ENCODE measurements at places on chromosomes 6 and 20.

DNA sequence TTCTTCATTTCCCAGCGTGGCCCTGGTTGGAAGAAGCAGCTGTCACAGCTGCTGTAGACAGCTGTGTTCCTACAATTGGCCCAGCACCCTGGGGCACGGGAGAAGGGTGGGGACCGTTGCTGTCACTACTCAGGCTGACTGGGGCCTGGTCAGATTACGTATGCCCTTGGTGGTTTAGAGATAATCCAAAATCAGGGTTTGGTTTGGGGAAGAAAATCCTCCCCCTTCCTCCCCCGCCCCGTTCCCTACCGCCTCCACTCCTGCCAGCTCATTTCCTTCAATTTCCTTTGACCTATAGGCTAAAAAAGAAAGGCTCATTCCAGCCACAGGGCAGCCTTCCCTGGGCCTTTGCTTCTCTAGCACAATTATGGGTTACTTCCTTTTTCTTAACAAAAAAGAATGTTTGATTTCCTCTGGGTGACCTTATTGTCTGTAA lies 292.7 kb downstream of the ESR1 start:
- no peak for DNase-seq

DNA sequence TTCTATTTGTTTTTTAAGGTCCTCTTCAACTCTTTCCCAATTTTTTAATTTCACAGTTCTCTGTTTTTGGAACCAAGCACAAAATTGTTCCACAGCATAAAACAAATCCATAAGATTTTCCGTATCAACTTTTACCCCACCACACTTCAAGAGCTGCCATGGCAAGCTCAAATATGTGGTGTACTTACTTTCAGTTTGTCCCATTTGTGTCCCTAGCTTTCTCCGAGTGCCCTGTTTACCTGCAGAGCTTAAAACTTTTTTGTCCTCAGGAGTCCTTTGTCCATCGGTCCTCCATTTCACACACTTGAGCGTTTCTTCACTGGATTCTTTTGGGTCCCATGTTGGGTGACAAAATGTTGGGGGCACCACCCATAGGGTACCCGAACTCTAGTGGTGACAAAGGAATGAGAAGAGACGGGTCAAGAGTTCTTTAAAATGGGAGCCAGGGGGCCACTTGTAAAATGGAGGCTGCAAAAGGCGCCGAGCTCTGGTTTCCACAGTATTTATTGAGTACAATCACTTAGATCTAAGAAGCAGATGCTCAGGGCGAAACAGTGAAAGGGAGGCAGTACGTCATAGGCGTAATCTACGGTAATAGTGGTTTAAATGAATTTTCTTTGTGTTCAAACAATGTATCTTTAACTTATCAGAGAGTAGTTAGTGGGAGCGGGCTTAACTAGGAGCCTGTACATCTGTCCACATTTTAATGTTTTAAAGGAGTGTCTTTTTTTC lies 39.8 kb upstream of the SERINC1 start:
- no peak for DNase-seq

DNA sequence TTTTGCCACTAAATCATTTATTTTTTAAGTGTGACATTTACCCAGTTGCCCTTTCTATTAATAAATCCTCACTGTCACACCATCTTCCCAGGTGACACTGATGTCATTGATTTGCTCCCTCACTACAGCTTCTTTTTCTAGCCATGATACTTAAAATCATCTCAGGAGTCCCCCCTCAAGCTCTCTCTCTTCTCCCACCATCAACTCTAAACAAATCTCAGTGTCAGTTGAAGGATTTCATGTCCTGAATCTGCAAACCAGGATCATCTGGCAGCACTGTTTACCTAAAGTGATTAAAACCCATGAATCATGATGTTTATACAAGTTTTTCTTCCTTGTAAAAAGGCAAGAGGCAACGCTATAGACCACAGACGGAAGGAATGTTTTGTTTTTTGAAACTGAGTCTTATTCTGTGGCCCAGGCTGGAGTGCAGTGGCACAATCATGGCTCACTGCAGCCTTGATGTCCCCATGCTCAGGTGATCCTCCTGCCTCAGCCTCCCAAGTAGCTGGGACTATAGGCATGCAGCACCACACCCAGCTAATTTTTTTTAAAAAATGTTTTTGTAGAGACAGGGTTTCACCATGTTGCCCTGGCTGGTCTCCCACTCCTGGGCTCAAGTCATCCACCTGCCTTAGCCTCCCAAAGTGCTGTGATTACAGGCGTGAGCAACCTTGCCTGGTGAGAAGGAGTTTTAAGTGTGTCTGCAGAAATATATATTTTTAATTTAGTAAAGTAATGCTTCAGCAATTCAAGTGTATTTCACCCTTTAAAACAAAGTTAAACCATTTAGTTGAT lies 30.1 kb upstream of the SH3BGRL2 start:
- no peak for DNase-seq

DNA sequence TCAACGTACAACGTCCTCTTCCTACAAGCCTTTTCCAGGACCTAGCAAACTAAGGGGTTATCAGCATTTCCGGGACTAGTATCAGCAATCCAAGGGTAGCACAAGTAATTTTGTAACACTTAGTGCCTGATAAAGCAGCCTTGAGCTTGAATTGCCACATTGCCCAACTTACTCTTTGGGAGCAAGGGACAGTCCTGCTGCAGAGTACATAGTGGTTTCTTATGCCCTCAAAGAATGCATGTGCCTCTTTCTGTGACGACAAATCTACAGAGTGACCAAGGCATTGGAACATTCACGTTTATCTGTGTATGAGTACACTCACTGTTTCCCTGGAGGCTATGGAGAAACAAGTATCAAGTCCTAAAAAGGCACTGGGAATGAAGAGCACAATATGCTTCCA lies 3.2 kb upstream of the ID4 start:
- no peak for DNase-seq

GRCh38 chr6:34938268-34938667 lies 49.2 kb downstream of the ANKS1A start:
- no peak for DNase-seq

DNA sequence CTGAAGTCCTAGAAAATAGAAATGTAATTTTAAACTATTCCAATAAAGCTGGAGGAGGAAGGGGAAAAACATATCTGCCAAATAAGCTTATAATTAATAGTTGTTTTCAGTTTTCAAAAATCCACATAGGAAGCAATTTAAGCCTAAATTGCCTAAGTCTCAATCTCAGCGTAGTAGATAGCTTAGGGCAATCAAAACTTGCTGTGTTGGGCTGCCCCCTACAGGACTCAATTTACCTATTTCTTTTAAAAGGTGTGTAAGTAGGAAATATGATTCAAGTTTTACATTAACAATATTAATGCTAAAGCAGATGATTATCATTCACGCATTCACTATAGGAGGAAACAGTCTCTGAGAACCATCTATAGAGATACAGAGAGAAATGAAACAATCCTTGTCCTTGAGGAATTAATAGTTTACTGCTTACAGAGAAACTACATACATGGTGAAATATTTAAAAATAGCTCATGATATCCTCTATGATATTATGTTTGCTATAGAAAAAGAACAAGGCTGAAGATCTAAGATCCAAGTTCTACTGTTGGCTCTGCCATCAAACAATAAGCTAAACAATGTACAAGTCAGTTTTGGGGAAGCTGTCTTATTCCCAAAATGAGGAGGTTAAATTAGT lies 102.1 kb downstream of the ATG5 start:
- peak; percentile 70 for DNase-seq

DNA sequence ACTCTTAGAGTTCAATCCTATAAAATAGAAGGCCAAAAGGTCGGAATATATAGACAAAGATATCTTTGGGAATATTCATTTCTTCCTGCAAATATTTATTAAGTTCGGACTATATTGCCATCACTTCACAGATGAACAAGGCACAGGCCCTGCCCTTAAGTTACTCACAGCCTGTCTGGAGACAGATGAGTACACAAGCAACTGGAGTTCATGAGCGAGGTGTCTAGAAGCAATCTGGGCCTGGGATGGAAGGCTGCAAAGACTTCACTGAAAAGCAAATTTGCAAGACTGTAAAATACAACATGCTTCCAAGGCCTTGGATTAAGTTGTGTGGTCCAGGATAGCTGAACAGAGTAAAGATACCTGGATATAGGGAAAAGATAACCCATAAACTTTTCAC lies 56.7 kb upstream of the CEP85L start:
- no peak for DNase-seq

- no peak for DNase-seq
These were observed 138.6 kb downstream of the DLL1 start for GRCh38 chr6:170152124-170152926.

- peak; percentile 60 for DNase-seq
These were observed 111.7 kb downstream of the TRERF1 start for GRCh38 chr6:42339991-42340401.

DNA sequence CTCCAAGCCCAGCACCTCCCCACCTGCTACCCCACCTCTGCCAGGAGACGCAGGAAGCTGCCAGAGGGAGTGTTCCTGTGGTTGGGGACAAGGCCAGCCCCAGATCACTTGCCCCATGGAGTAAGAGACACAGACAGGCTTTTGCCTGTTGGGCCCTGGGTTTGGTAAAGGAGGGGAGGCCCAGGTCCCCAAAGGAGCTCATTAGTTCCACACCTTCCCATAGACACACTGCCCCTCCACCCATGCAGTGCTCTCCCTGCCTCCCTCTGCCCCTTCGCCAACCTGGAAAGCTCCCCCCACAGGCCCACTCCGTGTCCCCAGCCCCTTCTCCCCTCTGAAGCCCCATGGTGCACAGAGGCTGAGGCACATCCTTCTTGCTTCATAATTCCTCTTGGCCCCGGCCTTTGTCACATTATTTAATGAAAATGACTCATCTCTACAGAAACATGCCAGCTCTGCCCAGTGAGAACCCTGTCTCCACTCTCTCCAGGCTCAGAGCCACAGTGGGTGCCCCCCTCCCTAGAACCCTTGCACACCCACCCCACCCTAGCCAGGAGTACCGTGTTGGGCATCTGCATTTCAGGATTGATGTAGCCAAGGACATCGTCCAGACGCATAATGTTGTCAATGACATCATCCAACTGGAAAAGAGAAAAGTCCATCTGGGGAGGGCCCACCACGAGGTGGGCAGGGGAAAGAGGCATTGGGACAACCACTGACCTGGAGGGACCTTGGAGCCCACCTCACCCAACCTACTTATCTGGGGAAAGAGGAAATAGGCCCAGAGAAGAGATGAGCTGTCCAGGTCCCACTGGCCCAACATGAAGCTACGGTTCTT lies 46.0 kb downstream of the TFEB start:
- DNase-seq: no peak

DNA sequence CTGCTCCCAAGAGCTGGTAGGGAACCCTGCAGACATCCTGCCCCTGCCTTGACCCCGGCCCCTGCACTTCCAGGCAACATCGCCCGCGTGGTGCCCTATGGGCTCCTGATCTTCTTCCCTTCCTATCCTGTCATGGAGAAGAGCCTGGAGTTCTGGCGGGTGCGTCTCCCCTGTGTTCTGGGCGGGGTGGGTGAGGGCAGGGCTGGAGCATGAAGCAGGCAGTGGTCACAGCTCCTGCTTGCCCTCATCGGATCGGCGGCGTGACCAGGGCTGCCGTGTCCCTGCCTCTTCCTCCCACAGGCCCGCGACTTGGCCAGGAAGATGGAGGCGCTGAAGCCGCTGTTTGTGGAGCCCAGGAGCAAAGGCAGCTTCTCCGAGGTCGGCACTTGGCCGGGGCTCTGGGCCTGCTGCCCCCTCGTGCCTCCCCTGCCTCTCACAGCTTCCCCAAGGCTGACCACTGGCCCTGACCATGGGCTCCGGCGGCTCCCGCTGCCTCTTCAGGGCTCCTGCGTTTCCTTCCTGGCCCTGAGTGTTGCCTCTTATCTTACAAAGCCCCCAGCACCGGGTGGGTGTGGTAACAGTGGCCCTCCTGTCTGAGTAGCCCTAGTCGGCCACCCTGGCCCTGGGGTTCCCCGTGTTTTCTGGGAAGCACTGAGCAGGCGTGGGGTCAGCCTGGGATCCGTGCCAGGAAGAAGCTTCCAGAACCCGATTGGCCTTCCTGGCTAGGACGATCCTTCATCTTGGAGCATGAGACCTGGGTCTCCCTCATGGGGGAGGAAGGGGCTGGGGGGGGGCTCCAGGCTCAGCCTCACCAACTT lies 8.0 kb upstream of the TNFRSF6B start:
- DNase-seq: no peak

GRCh38 chr6:143595251-143596036 lies 82.3 kb upstream of the PHACTR2 start:
- DNase-seq: no peak

DNA sequence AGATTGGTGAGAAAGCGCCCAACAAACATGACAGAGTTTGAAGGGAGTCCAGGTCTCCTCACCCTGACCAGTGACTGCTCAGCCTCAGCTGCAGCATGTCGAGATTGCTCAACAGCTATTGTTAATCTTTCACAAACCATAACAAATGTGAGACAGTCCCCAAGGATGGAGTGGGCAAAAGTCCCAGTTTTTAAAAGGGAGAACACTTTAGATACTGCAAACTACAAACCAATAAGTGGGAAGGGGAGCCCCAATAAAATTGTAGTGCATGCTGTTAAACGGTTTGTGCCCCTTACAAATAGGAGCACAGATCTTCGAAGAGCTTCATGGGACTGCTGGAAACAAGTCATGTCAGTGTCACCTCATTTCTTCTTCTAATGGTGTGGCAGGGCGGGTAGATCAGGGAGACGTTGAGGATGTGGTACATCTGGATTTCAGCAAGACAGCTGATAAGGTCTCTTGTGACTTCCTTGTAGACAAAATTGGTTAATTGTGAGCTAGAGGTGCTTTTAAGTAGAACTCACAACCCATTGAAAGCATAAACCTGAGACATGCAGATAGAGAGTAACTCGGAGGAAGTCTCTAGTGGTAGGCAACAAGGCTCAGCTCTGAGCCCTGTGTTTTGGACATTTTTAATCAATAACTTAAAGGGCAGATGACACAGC lies 134.0 kb upstream of the ARMC2 start:
- DNase-seq: no peak

GRCh38 chr20:64219202-64219601 lies 36.3 kb upstream of the PCMTD2 start:
- DNase-seq: no peak

DNA sequence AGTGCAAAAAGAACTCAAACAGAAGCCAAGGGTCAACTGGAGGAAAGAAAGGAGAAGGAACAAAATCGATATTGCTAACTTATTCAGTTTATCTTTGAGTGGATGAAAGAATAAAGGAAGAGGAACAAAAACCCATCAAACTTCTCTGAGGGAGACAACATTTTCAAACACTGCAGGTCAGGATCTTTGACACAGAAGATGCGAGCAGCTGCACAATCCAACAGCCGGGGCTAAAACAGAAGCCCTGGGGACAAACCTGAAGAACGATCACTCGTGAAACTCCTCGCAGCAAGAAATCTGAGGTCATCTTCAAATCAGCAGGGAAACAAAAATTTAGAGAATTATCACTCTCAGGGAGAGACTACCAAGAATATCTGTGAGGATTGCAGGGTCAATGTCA lies 14.2 kb downstream of the SLC23A2 start:
- DNase-seq: no peak

GRCh38 chr6:42217157-42217518 lies 523 bp downstream of the MRPS10 start:
- no peak for DNase-seq

- no peak for DNase-seq
These were observed 196.2 kb downstream of the PAX1 start for GRCh38 chr20:21901470-21902275.

All from activated naive CD4-positive, alpha-beta T cell treated with anti-CD3 and anti-CD28 coated beads, Interleukin-2, amount 50 U/mL, for 16 hours (primary cell).